Stimulated activated CD4-positive, alpha-beta T cell treated with anti-CD3 and anti-CD28 coated beads, Interleukin-4, amount 100 ng/mL, for 48 hours (primary cell): ENCODE measurements at places on chromosomes 1 and 21.

GRCh38 chr21:32392299-32392879 is 423 bp downstream of the URB1 start:
- no peak for DNase-seq

DNA sequence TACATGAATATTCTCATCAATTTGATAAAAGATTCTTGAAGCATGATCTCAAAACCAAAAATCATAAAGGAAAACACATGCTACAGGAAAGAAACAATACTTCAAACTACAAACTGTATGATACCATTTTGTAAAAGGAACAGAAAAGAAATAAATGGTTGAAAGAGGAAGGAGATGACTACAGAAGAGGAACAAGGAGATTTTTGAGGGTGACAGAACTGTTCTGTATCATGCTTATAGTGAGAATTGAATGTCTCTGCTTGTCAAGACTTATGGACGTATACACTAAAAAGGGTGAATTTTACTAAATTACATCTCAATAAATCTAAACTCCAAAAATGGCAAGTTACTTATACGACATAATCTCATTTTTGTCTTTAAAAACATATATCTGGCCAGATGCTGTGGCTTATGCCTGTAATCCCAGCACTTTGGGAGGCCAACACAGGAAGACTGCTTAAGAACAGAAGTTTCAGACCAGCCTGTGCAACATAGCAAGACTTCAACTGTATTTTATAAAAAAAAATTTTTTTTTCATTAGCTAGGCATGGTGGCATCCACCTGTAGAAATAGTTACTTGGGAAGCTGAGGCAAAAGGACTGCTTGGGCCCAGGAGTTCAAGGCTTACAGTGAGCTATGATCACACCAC is 125.4 kb downstream of the EIF4G3 start:
- DNase-seq, result no peak

- no peak for DNase-seq
These were observed 162.5 kb upstream of the SGIP1 start for GRCh38 chr1:66371233-66372005.

GRCh38 chr1:1561801-1562470 is 12.7 kb downstream of the SSU72 start:
- no peak for DNase-seq

GRCh38 chr1:155850345-155850744 is 6.7 kb downstream of the GON4L start:
- DNase-seq, result no peak

DNA sequence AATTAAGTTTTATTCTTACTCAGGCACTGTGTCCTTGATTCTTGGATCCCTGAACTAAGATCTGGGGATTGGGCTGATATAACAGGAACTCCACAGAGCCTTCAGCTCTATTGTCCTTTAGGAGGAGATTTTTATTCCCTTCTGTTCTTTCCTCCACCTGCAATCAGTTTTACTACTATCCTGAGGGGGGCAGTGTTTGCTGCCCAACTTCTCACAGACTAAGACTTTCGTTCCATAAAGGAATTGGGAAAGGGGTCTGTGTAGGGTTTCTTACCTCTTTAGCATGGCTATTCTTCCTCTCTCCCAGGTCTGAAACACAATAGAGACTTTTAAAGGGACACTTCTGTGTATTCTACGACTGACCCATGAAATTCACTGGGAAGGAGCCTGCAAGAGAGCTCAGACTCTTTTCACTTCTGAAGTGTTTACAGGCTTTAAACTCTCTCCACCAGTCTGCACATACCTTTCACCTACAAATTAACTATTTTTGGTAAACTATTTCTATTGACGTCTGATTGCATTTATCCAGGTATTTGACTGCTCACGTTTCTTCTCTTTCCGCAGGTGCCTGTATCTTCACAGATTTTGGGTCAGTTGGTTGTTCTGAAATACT is 103.3 kb upstream of the DEPDC1 start:
- DNase-seq, result no peak

- no peak for DNase-seq
These were observed 20.3 kb downstream of the NIPAL3 start for GRCh38 chr1:24435782-24436365.

DNA sequence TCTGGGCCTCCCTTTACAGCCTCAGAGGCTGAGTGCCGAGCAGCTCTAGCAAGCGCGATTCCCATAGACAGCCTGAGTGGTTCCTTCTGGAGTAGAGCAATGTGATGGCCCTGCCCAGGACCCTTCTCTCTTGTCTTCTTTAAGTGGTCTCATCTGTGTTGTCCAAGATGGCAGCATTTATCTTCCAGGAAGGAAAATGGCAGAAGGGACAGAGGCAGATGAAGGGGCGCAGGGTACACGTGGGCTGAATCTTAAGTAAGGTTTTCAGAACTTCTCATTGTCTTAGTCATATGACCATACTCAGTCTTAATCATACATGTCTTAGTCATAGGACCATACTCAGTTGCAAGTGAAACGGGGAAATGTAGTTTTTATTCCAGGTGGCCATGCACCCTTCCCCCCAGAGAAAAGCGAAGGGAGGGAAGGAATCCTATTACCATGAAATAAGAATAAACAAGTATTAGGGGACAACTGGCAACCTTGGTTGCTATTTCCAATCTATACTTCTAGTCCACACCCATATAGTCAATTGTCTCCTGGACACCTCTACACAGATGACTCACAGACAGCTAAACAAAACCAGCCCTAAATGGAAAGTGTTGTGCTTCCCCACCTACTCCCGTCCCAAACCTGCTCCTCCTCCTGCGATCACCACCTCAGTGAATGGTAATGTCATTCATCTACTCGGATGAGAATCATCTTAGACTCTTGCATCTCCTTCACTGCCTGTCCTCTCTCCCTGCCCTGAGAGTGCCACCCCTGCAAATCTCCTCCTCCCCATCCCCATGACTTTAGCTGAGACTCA is 13.3 kb downstream of the OVAAL start:
- peak; percentile 50 for DNase-seq

GRCh38 chr1:226792368-226792767 is 53.3 kb upstream of the ITPKB start:
- no peak for DNase-seq

GRCh38 chr1:31505911-31506497 is 70.3 kb upstream of the TINAGL1 start:
- DNase-seq, result no peak

DNA sequence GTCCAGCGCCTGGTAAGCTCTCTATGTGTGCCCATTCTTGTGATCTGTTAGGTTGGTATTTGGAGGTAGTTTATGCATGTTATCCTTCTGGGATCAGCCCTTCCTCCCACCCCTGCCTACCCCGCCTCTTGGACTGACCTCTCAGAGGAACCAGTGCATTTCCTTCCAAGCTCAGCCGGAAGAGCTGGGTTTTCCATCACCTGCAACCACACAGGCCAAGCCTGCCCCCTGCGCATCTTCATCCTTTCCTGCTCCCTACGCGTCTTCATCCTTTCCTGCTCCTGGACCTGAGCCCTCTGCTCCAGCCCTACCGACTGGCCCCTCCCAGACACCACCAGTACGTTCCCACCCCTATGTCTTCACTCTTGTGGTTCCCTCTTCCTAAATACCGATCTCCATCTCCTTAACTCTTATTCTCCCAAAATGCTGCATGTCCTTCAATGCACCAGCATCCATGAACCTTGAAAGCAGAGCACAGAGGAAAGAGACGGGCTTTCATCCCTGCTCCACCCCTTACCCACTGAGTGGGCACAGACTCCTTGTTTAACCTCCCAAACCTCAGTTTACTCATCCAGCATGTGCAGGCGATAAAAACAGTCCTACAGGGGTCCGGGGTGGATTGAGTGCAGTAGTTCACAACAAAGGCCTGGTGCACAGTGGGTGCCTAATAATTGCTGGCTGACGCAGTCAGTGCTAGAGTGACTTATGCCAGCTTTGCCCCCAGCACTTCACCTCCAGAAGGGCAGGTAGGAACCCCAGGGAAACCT is 526.3 kb downstream of the MATN1 start:
- DNase-seq, result no peak

DNA sequence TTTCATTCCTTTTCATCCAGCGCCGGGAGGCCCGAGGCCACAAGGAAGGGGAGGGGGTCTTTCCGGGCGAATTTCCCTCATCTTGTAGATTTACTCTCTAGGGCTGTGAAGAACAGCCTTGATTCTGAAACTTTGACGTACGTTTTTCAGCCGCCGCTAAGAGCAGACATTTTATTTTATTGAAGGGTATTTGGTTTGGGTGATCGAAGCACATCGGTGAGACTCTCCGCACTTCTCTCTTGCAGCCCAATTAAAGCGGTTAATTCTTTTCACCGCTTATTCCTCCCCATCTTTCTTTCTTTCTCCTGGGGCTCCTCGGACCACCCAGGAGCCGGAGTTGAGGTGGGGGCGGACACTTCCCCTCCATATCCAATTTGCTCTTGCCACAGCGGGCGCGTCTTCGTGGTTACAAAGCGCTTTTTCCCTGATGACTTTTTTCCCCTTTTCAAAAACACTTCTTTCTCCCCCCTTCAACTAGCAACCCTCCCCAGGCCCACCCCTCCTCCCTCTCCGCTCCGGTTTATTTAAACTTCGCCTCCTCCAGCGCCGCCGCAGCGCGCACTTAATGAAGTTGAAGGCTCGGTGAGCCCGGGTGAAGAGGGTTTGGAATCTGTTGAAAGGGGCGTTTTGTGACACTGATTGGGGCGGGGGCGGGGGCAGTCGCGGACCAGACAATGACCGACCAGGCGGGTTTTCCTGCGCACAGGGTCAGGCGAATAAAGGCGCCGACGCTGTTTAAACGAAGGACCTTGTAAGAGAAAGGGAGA is 5.9 kb downstream of the FOXD2 start:
- DNase-seq, result no peak

GRCh38 chr1:160116283-160117147 is 956 bp downstream of the ATP1A2 start:
- no peak for DNase-seq

- no peak for DNase-seq
These were observed 18.8 kb upstream of the SYPL2 start for GRCh38 chr1:109447524-109447923.

DNA sequence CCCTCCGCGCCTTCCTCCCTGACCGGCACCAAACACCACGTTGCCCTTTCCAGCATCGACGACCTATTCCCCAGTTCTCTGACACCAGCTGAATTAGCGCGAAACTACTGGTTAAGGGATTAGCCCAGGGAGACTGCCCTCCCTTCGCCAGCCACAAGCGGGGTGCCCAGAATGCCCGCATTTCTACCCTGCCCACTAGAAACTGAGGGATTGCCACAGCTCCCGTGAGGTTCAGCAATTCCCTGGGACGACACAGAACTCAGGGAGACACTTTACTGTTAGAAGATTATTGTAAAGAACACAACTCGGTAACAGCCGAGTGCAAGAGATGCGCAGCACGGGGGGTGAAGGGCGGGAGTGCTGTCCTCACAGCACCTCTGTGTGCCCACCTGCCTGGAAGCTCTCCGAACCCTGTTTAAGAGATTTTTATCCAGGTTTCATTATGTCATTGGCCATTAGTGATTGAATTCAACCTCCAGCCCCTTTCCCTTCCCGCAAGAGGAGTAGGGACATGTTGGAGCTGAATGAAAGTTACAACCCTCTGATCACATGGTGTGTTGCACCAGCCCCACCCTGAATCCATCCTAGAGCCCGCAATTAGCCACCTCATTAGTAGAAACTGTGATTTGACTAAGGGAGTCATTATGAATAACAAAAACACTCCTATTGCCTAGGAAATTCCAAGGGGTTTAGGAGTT is 15.8 kb upstream of the RIPPLY3 start:
- DNase-seq, result no peak

DNA sequence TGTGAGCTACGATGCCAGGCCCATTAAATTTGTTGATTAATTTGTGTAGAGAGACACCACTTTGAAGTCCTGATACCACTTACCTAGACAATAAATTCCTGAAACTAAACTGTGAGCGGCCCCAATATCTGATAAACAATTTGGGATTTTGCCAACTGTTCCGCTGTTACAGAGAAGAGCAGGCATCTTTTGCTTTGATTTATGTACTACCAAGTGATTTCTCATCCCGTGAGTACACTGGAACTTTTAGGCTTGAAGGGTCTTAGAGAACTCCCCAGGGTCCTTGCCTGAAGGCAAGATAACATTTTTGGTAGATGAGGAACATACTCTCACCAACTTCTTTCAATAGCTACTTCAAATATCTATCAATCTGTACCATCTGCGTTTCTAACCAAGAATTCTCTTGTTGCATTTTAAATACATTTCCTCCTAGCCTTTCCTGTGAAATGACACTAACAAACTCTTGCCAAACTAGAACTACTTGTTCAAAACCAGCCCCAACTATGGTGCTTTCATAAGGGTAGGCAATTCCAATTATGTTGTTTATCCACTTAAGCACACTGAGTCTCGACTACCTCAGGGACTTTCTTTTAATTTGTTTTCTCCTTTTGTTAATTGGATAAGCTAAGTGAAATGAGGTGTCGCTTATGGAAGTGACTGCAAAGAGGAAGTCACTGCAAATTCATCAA is 23.2 kb upstream of the SLC30A1 start:
- DNase-seq, result no peak

DNA sequence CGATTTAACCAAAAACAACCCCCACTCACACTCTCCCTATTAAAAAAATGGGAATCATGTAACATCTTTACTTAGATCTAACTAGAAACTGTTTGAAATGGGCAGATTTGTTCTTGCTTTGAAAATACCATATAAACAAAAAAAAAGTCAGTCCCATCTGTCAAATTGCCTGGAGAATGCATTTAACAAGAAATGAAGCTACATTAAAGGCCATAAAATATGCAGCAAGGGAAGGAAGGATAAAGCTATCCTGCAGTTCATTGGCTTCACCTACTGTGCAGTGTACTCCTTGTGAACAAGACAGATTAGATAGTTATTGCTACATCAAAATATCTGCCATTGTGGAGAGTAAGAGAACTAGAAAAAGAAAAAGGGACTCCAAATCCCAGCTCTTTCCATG is 160.5 kb downstream of the LRRC7 start:
- DNase-seq, result no peak

- no peak for DNase-seq
These were observed 14.0 kb upstream of the GBP5 start for GRCh38 chr1:89286549-89287180.

DNA sequence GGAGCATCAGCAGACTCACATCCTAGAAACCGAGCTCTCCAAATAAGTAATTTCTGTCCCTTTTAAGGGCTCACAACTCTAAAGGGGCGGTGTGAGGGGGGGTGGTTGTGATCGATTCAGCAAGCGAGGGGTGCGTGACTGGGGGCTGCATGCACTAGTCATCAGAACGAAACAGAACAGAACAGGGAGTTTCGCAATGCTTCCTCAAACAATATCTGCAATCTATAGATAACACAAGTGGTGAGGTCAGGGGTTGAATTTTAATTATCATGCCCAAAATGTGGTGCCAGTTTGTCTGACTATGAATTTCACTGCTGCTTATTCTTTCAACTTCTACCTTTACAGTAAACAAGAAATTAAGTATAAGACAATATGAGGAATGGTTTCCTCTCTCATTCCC is 1003.0 kb upstream of the NCAM2 start:
- no peak for DNase-seq

DNA sequence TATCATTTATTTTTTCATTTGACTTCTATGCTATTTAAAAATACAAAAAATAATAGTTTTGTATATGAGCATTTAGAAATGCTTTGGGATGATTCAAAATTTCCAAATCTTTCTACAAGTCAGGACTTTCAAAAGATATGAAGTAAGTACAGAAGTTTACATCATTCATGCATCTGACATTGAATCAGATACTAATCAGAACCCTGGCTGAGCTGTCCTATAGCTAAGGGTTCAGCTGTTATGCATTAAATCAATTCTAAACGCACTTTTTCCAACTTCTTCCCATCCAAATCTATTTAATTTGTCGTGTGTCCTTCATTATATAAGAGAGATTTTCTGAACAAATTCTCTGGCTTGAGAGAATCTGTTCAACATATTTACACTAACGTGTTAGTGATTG is 779.4 kb downstream of the LTN1 start:
- no peak for DNase-seq
